Activated T-helper 1 cell treated with anti-CD3 and anti-CD28 coated beads, Interleukin-12 subunit alpha, Interleukin-12 subunit beta, Interleukin-2, Interleukin-4 antibody, amounts not matched to agents 30 ng/mL and 10 ng/mL and 1 ng/mL, durations not matched to agents 14 hours and 24 hours and 36 hours (primary cell): ENCODE measurements at places on chromosomes 5 and 9. TPM values are rescaled to one million over a fixed set of nuclear protein-coding genes. Genes with fewer than 3 reads are reported as not detected.
A peak's percentile ranks its signal among the peaks of the same experiment; 100 is the strongest.

GRCh38 chr5:8831251-8831650, 714.6 kb downstream of the SEMA5A start:
- H3K4me1 ChIP-seq = no peaks in the 10 kb centered on the region
- H3K27ac ChIP-seq = no peak overlapping the region
- no peaks in the 10 kb centered on the region for H3K36me3 ChIP-seq

DNA sequence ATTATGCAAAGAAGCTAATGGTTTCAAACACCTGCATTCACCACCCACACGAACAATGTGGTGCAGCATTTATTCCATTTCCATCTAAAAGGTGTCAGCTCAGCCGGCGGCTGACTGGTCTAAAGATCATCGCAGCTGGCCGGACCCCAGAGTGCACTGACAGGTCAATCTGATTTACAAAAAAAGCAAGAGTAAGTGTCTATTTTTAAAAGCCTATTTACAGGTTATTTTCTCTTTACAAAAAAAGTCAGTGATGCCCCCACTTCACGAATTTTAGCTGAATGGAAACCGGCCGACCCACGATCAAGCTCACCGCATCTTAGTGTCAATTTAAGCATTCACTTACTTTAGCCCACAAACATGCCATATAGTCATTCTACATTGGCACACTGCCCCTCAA, 58.3 kb downstream of the SEMA4D start:
- peak overlapping the region; percentile 91 for H3K27ac ChIP-seq
- peaks cover 75% of the 10 kb centered on the region for H3K4me1 ChIP-seq
- H3K36me3 ChIP-seq = peaks cover 37% of the 10 kb centered on the region
- no peak for DNase-seq

DNA sequence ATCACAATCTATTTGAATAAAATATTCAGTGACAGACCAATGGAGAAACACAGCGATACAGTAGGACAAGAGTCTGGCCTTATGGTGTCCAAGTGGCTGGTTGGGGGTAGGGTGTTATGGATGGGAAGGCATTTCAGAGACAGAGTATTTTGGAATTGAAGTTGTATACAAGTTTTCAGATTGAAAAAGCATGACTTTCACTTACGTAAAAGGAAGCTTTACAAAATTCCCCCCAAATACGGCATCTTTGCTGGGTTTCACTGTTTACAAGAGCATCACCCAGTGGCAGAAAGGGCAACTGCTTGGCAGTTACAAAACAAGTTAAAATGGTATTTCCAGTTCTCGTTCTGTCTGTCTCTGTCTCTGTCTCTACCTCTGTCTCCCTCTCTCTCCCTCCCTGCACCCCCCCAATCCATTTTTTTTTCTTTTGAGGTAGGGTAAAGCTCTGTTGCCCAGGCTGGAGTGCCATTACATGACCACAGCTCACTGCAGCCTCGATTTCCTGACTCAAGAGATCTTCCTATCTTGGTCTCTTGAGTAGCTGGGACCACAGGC, 86.2 kb downstream of the PTPN3 start:
- H3K27me3 ChIP-seq = no peaks in the 10 kb centered on the region
- no peak for DNase-seq
- peak overlapping the region; percentile 32 for H3K4me3 ChIP-seq
- H3K4me1 ChIP-seq = peaks cover 73% of the 10 kb centered on the region

DNA sequence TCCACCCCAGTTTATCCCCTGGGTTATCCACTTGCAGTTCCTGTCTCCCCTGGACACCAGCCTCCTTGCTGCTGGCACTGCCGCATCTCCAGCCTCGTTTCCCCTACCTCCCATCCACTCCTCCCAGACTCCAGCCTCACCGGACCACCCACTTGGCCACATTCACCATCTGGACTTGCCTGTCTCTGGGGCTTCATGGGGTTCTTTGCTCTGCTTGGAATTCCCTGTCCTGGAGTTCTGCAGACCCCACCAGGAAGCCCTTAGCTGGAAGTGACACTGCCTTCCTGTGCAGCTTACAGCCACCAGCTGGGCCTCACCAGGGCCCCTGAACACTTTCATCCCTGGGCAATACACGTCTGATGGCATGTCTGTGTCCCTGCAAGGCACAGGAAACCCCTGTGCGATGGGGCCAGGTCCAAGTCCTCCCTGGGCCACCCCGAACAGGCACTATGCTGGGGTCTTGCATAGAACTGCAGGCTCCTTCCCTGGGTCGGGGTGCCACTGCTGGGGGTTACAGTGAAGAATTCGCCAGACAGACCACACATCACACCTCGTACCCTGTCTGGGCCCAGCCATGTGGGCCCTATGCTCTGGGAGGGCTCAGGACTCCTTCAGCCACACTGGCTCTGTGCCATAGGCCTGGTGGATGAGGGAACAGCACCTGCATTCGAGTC, 3.0 kb downstream of the FLT4 start:
- no peak overlapping the region for H3K27ac ChIP-seq
- no peak overlapping the region for H3K4me3 ChIP-seq
- peaks cover 28% of the 10 kb centered on the region for H3K27me3 ChIP-seq
- no peak for DNase-seq
- H3K36me3 ChIP-seq = no peaks in the 10 kb centered on the region

GRCh38 chr9:97978371-97979130, 4.6 kb upstream of the ANP32B start:
- H3K4me3 ChIP-seq = no peak overlapping the region
- H3K4me1 ChIP-seq = peaks cover 27% of the 10 kb centered on the region
- H3K27me3 ChIP-seq = peaks cover 2% of the 10 kb centered on the region
- no peak overlapping the region for H3K27ac ChIP-seq
- no peaks in the 10 kb centered on the region for H3K36me3 ChIP-seq

DNA sequence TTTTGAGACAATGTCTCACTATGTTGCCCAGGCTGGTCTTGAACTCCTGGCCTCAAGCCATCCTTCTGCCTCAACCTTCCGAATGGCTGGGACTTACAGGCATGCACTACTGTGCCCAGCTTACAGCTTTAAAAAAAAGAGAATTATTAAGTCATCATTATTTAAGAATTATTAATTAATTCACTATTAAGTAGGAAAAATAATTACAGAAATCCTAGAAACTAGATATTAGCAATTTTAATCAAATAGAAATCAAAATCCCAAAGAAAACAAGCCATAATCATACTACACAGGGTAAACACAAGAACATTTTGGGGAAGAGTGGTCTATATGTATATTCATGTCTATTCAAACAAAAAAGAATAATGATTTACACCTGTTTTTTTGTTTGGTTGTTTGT, 19.6 kb upstream of the MTMR12 start:
- DNase-seq = no peak
- H3K4me1 ChIP-seq = peaks cover 4% of the 10 kb centered on the region
- H3K27me3 ChIP-seq = peaks cover 2% of the 10 kb centered on the region
- no peak overlapping the region for H3K4me3 ChIP-seq

GRCh38 chr5:137393196-137393993, 105.7 kb downstream of the SPOCK1 start:
- no peak for DNase-seq
- no peak overlapping the region for H3K27ac ChIP-seq
- H3K4me3 ChIP-seq = no peak overlapping the region
- H3K36me3 ChIP-seq = no peaks in the 10 kb centered on the region

GRCh38 chr5:148401604-148402003, 17.8 kb downstream of the FBXO38 start:
- peaks cover 41% of the 10 kb centered on the region for H3K4me1 ChIP-seq
- H3K4me3 ChIP-seq = no peak overlapping the region
- no peak for DNase-seq

- no peak overlapping the region for H3K4me3 ChIP-seq
- H3K4me1 ChIP-seq = no peaks in the 10 kb centered on the region
- H3K36me3 ChIP-seq = no peaks in the 10 kb centered on the region
- DNase-seq = no peak
Measured at GRCh38 chr5:126166368-126166767, 256.8 kb upstream of the GRAMD2B start.

DNA sequence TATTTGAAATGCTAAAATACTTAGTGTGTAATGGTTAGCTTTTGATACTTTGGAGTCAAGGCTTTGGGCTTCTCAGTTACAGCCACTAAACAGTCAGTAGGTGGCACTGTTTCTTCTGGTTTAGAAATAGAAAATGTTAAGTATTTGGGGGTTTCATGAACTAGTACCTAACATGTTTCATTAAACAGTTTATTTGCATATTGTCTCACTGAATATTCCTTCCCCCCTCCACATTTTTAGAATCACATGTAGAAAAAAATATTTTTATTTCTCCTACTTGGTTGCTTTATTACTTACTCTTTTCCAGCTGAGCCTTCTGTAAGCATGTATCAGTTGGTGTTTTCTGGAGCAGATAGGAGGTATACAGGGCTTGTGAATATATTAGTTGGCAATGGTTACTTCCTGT, 48.0 kb downstream of the IPO11 start:
- H3K27me3 ChIP-seq = no peaks in the 10 kb centered on the region
- no peaks in the 10 kb centered on the region for H3K36me3 ChIP-seq
- no peak for DNase-seq
- no peaks in the 10 kb centered on the region for H3K4me1 ChIP-seq
- H3K27ac ChIP-seq = no peak overlapping the region

GRCh38 chr9:116059466-116059865, 94.1 kb upstream of the PAPPA start:
- no peaks in the 10 kb centered on the region for H3K4me1 ChIP-seq
- no peak overlapping the region for H3K4me3 ChIP-seq
- H3K27me3 ChIP-seq = no peaks in the 10 kb centered on the region
- no peak for DNase-seq

- H3K27me3 ChIP-seq = peaks cover 26% of the 10 kb centered on the region
- no peak overlapping the region for H3K4me3 ChIP-seq
- no peaks in the 10 kb centered on the region for H3K36me3 ChIP-seq
- H3K4me1 ChIP-seq = no peaks in the 10 kb centered on the region
- H3K27ac ChIP-seq = no peak overlapping the region
- DNase-seq = no peak
Measured at GRCh38 chr9:121734465-121734864, 83.0 kb downstream of the DAB2IP start.

- peak overlapping the region; percentile 90 for H3K4me3 ChIP-seq
- no peak for DNase-seq
- H3K36me3 ChIP-seq = peaks cover 33% of the 10 kb centered on the region
- H3K27me3 ChIP-seq = peaks cover 3% of the 10 kb centered on the region
- peaks cover 53% of the 10 kb centered on the region for H3K4me1 ChIP-seq
- H3K27ac ChIP-seq = peak overlapping the region; percentile 88
Measured at GRCh38 chr5:52799358-52799982, 11.8 kb downstream of the ITGA1 start.

DNA sequence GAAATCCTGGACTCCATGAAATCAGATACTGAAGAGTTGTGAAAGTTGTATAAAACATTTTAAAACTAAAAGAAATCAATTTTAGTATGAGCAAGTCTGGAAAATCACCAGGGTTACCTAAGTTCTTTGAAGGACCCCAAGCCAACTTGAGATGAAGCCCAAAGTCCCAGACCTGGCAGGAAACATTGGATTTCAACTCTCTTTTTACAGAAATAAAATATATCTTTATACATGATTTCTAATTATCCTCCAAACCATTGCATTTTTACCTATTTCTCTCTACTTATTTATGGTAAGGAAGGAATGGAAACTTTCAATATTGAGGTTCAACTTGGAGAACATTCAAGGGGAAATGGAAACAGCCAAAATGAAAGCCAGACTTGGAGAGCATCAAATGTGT, 390.6 kb upstream of the C9orf72 start:
- no peak for DNase-seq
- no peaks in the 10 kb centered on the region for H3K4me1 ChIP-seq
- no peaks in the 10 kb centered on the region for H3K36me3 ChIP-seq
- H3K4me3 ChIP-seq = no peak overlapping the region
- no peak overlapping the region for H3K27ac ChIP-seq

DNA sequence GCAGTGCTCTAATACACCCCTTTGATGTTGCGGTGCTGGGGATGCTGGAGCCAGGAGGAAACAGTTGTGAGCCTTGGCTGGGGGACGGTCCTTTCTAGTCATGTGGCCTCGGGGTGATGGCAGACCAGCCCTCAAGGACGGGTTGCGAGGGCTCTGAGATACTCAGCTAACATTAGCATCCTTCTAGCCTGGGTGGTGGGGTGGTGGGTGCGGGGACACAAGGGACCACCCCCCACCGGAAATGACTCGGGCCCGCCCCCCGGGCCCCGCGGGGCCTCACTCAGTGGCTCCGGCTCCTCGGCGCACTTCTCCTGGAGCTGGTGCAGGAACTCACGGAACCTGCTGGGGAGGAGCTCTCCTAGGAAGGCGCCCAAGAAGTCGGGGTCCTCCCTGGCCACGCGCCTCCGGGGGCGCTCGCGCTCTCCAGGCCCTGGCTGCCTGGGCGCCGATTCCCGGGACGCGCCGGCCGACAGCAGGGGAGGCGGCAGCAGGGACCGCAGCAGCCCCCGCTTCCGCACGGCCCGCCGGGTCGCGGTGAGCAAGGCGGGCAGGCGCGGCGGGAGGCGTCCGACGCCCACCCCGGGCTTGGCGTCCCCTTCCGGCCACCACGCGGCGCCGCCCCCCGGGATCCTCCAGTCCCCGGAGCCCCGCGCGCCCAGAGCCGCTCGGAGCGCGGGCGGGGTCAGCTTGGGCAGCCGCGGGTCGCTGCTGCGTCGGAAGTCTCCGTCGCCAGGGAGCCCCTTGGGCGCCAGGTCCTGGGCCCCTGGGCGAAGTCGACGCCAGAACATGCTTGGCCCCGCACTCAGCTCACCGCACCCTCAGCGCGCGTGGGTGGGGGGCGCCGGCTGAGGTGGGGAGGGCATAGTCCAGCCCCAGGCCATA, 873 bp downstream of the C9orf50 start:
- peaks cover 35% of the 10 kb centered on the region for H3K27me3 ChIP-seq
- no peak overlapping the region for H3K4me3 ChIP-seq
- peaks cover 12% of the 10 kb centered on the region for H3K4me1 ChIP-seq
- H3K27ac ChIP-seq = no peak overlapping the region

DNA sequence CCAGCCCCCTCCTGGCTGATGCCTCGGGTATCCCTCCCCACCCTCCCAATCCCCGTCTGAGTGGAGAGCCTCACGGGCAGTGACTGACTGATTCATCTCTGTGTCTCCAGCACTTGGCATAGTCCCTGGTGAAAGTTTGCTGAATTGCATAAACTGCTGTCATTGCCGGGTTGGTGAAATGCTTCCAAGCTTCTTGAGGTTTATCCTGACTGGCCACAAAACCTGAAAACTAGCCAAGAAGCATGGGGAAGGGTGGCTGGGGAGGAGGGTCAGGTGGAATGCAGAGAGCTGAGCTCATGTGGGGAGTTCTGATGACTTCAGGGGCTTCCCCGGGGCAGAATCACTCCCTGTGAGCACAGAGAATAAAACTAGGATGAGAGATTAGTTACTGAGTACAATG, 56.9 kb upstream of the GGTA1 start:
- no peaks in the 10 kb centered on the region for H3K4me1 ChIP-seq
- DNase-seq = no peak
- no peak overlapping the region for H3K4me3 ChIP-seq
- H3K36me3 ChIP-seq = no peaks in the 10 kb centered on the region

GRCh38 chr5:164431634-164432304, 926.4 kb downstream of the MAT2B start:
- no peak overlapping the region for H3K27ac ChIP-seq
- H3K27me3 ChIP-seq = no peaks in the 10 kb centered on the region
- DNase-seq = no peak
- H3K36me3 ChIP-seq = no peaks in the 10 kb centered on the region

- peak overlapping the region; percentile 86 for H3K27ac ChIP-seq
- no peak for DNase-seq
- H3K4me3 ChIP-seq = peak overlapping the region; percentile 65
- H3K27me3 ChIP-seq = peaks cover 4% of the 10 kb centered on the region
Measured at GRCh38 chr9:111914749-111915424, 18.3 kb downstream of the UGCG start.

- H3K4me1 ChIP-seq = no peaks in the 10 kb centered on the region
- no peak for DNase-seq
- no peak overlapping the region for H3K4me3 ChIP-seq
- no peaks in the 10 kb centered on the region for H3K36me3 ChIP-seq
- no peaks in the 10 kb centered on the region for H3K27me3 ChIP-seq
- H3K27ac ChIP-seq = no peak overlapping the region
Measured at GRCh38 chr5:119745976-119746375, 116.6 kb downstream of the FAM170A start.

C9orf153 gene
- total RNA-seq = 0.34 TPM in 1 of 2 replicates, not detected in the other

RBM27 gene
- 31.2 and 33.5 TPM in 2 replicates for total RNA-seq

KIF20A gene
- 17.4 and 18.8 TPM in 2 replicates for total RNA-seq

GZMA gene
- 88.1 and 93.7 TPM in 2 replicates for total RNA-seq

RRAGA gene
- 56.8 and 56.9 TPM in 2 replicates for total RNA-seq

CCDC183 gene
- 0.52 TPM in 1 of 2 replicates, not detected in the other for total RNA-seq
